NCI-H1048 (cell line): ENCODE measurements at places on chromosomes 7 and 10.

- DNase-seq: no peak
Measured at GRCh38 chr10:128964100-128964403, 503.0 kb upstream of the MGMT start.

GRCh38 chr10:13803566-13804554 is 217.1 kb downstream of the PRPF18 start:
- DNase-seq: no peak

- no peak for DNase-seq
Measured at GRCh38 chr10:35885076-35885475, 243.0 kb upstream of the FZD8 start.

DNA sequence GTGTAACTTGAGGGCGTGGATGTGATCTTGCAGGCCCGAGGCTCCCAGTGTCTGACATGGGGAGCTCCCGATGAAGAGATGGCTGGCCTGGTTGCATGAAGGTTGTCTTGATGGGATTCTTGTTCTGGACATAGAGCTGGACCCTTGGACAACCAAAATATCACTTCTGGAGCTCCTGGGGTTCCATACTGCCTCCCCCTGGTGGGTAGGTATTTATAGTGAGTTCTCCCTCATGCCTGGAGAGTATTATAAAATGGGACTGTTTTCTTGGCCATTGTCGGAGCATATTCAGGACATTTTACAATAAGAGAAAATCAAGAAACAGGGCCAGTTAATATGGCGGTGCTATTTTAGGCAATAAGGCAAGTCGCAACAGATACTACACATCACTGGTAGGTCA is 32.6 kb upstream of the GIMAP8 start:
- DNase-seq: no peak

GRCh38 chr7:117531595-117532244 is 51.9 kb downstream of the CFTR start:
- no peak for DNase-seq

DNA sequence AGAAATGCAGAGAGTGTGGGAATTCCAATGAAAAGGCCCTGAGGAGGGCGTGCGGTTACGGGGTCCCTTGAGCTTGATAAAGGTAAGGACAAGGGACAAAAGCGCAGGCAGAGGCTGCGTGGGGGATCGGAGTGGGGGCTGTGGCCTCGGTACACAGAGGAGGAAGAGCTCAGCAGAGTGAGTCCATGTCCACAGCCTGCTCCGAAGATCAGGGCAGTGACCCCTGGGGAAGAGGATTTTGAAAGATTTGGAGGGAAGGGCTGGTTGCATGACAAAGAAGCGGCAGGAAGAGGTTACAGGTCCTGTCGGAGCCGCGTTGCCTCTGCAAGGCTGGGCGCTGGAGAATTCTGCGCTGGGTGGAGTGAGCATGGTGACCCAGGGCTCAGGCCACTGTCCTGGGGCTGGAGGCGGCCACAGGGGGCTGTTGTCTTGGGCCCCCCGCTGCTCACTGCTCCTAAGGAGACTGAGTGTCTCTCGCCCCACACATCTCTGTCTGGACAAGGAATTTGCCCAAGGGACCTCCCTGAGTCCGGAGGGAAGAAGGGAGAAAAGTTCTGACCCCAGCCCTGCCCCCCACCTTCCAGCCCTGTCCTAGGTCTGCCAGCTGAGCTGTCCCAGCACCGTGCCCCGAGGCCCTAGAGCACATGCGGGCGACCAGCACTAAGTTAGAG is 69.8 kb upstream of the INSIG1 start:
- no peak for DNase-seq

- DNase-seq: no peak
Measured at GRCh38 chr10:18279173-18279572, 138.9 kb downstream of the CACNB2 start.

DNA sequence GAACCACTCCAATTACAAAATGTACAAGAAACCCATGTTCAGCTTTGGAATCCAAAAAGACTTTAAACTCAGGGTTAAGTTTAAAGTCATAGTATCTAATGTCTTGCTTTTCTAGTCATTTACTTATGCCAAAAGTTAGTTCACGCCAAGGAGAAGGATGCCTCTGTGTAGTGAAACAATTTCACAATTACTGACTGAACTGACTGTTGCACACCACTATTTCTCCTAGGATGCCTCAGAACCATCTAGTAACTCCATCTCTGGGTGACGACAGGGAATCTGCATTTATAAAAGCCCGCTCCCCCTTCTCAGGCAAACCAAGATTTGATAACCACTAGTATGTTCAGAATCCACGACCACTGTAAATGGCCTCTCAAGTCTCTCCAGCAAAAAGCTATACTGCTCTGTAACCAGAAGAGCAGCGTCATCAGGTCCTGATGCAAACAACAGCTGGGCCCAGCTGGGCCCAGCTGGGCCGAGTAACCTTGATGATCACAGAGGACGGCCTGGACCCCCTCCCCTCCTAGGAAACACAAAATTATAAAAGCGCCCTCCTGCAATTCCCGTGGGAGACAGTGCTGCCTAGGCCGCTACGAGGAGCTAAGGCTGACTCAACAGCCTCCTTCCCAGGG is 680 bp upstream of the ADO start:
- no peak for DNase-seq

DNA sequence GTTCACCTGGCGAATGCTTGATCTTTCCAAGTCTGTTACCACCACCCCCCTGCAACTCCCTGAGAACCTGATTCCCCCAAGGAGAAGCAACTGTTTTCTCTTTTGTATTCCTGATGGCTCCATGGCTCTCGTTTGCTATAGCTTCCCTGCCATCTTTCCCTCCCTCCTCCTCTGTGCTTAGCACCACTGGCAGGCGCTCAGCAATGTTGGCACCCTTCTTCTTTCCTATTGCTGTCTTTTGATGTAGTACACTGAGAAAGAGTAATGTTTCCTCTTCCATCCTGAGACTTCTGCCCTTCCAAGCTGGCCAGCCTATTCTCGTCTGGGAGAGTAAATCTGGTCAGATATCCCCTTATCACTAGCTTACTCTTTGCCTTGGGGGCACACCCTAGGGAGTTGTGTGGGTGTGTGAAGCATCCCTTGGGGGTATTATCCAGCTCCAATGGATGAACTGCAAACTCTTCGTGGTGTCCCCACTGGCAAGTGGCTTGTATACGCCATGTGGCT is 74.0 kb downstream of the BMPER start:
- no peak for DNase-seq

DNA sequence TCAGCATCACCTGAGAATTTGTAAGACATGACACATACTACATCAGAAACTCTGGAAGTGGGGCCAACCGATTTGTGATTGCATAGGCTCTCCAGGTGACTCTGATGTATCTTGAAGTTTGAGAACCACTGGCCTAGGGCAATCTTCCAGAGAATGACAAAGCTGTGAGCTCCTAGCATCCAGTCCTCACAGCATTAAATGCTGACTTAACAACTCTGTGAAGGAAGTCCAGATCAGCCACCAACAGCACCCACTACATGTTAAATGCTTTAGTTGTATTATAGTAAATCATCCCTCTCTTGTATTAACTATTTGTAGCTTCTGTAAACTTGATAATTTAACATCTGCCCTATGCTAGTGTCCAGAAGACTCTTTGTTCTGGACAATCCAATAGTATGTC is 636.5 kb upstream of the STEAP1 start:
- DNase-seq: no peak

DNA sequence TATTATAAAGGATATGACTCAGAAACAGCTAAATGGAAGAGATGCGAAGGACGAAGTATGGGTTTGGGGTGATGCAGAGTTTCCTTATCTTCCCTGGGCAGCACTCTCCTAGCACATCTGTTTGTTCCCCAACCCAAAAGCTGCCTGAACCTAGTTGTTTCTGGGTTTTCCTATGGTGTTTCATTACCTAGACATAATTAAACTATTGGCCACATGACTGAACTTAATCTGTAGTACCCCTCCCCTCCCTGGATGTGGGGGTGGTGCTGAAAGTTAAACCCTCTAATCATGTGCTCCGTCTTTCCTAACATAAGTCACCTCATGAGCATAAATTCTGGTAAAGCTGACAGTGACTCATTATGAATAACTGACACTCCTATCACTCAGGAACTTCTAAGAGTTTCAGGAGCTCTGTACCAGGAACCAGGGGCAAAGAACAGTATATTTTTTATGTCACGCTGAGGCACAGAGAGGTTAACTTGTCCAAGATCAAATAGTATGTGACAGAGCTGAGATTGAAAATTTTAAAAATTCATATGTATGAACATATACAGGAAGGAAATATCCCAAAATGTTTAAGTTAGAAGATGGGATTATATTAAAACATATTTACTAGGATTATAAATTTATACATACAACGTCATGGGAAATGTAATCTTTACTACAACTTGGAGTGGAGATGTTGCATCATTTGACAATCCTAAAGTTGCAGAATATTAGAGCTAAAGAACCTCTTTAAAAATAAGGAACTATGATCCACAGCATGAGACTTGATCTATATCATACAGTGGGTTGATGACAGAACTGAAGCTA is 4.8 kb downstream of the STRIP2 start:
- no peak for DNase-seq

GRCh38 chr10:113627836-113628235 is 36.0 kb downstream of the NRAP start:
- DNase-seq: no peak

DNA sequence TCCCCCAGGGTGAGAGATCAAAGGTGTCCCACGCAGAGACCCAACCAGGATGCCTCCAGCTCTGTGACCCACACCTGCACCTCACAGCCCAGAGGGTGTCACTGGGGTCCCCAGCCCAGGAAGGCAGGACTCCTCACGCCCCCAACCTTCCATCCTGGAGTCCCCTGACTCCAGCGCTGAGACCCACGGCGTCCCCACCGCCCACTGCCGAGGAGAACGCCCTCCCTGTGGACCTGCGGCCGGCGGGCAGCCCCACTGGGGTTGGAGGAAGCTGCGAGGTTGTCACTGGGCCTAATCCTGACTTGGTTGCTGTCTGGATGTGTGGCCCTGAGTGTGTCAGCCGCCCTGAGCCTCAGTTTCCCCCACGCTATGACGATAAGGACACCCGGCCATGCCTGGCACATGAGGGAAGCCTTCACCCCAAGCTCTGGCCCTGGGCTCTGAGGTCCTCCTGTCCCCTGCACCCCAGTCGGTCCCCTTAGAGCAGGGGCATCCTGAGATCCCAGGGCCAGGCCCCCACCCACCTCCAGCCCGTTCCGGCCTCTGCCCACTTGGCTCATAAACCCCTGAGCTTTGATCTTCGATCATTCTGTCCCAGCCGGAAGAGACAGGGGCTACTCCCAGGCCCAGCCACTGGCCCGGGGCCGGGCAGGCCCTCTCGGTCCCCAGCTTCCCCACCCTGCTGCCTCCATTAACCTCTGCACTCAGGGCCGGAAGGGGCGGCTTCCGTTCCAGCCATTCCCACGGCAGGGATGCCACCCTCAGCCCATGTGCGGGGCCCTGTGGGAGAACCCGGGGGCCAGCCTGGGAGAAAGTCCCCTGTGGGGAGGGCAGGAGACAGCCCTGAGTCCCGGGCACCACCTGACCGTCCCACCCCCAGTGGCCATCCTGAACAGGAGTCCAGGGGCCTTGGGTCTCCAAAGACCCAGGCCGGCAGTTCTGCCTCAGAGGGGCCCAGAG is 113.2 kb downstream of the MICALL2 start:
- no peak for DNase-seq

DNA sequence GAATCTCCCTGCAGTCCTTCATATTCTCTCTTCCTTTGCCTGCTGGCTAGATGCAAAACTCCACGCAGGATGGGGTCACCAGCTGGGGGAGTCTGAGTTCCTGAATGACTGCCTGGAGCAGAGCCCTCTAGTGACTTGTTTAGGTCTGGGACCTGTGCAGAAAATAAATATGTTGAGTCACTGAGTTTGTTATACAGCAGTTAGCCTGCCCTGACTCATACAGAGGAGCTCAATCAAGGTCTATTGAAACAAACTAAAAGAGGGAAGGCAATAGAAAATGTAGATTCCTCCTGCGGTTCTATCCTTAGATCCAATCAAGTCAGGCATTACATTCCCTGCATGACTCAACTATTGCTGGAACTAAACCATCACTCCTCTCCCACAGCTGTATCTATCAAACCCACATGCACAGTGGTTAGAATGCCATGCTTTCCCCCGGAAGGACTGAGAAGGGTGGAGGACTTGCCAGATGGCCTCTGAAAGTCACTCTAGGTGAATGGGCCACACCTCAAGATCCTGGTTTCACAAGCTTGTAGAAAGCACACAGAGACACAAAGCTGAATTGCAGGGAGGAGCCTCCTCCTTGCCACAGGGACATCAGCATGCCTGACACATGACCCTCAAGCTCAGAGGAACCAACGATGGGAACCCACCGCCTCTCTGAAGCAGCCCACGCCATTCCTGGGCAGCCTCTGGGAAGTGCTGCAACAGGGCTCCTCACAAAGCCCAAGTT is 73.9 kb downstream of the SH3PXD2A start:
- DNase-seq: no peak

GRCh38 chr10:3354174-3354900 is 181.8 kb upstream of the PITRM1 start:
- no peak for DNase-seq
